ENCODE measurements at places on chromosomes 1 and 21.
A peak's percentile ranks its signal among the peaks of the same experiment; 100 is the strongest.

GRCh38 chr1:51729156-51729823 lies 112.4 kb downstream of the OSBPL9 start:
- DNase-seq, result peak; percentile 87

DNA sequence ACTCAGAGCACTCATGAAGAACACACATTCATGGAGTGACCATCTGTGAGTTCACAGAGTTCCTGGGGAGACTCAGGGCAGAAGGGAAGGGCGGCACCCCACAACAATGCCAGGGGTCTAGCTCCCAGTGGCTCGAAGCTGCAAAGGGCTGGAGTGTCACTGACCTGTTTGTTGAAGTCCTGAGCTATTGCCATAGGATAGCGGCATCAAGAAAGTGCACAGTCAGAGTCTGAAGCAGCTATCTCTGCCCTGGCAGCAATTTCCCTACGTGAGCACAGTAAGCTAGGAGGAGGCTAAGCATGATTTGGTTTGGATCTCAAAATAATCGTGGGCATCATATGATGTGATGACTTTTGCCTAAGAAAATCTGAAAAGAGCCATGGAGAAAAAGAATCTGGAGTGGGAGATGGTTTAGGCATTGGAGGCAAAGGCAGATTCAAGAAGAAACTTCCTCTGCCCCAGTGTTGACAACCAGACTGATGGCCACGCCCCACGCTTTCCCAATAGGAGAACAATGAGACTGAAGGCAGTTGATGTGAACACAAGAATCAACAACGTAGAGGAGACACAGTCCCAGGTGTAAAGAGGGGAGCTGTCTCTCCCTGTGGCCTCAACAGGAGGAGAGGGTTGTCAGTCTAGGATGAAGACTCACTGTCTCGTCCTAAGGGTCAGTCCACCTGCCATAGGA lies 100.0 kb upstream of the SLC25A33 start:
- DNase-seq, result no peak

DNA sequence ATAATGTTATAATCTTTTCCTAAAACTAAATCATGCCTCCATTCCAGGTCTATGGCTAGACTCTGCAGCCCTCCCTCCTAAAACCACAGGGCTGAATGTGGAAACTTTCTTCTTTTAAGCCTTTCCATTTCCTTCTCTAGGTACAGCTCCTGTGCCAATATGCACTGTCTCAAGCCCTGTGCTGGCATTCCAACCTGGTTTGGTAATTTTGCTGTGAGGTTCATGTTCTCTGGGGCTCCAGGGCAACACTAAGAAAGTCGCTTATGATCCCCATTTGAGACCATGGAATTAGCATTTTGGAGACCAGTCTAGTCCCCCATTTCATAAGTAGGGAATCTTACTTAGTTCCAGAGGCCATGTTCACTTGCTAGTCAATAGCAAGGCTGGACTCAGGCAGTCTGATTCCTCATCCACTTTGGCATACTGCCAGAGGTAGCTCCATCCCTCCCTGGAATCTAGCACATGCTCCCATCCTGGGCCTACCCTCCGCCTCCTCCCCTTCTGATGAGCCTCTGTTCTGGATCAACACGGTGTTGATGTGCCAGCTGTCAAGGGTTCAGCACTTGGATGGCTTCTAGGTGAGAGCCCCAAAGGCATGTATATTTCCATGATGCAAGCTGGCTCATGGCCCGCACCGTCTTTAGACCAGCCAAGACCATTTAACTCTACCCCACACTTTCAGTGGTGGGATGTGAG lies 36.5 kb downstream of the ZMYND12 start:
- no peak for DNase-seq

DNA sequence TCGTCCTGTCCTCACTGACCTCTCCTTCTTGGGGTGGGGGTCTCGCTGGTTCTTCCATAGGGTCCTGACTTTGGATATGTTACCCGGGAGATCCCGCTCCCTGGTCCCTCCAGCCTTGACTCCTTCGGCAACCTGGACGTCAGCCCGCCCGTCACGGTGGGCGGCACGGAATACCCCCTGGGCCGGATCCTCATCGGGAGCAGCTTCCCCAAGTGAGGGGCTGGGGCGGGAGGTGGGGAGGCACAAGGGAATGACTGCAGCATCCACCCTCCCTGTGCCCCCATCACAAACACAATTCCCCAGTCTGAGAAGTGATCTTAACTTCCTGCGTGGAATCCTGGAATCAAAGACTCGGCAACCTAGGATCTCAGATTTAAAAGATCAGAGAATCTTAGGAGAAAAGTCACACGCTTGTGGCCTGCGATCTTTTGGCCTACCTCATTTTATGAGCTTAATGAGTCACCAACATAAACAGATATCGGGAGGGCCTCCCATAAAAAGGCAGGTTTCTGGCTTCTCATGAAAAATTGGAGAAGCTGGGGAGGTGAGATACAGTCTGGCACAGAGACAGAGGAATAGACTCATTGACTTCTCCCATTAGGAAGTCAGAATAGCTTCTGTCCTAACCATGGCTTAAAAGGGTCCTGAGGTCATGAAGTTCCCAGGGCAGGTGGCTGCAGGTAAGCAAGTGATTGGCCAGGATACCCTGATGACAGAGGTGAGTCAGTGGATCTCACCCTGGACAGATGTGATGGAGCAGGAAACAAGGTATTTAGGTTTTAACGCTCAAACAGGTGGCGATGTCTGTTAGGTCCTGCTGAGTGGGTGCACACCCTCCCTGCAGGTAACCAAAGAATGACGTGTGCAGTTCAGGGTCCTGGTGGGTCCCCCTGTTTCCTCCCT lies 15.9 kb upstream of the PADI3 start:
- no peak for DNase-seq

GRCh38 chr1:18192974-18193373 lies 85.4 kb downstream of the IGSF21 start:
- no peak for DNase-seq

DNA sequence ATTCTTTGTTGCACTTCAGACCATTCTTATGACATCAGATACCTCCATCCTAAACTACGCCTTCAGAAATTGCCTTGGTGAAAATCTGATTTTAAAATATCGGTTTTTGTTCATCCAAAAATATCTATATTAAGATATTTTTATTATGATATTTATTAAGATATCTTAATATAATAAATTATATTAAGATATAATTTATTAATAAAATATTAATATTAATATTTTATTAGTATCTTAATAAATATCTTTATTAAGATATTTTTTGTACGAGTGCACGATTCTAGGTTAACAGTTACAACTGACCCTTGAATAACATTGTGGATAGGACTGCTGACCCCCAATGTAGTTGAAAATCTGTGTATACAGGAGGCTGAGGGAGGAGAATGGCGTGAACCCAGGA lies 20.9 kb downstream of the PADI4 start:
- no peak for DNase-seq

GRCh38 chr1:48750109-48750508 lies 26.6 kb downstream of the BEND5 start:
- no peak for DNase-seq

- DNase-seq, result no peak
Measured at GRCh38 chr21:37365517-37366481, 774 bp upstream of the DYRK1A start.
